Suppressor macrophage (primary cell): ENCODE measurements at places on chromosomes 2 and 18.

DNA sequence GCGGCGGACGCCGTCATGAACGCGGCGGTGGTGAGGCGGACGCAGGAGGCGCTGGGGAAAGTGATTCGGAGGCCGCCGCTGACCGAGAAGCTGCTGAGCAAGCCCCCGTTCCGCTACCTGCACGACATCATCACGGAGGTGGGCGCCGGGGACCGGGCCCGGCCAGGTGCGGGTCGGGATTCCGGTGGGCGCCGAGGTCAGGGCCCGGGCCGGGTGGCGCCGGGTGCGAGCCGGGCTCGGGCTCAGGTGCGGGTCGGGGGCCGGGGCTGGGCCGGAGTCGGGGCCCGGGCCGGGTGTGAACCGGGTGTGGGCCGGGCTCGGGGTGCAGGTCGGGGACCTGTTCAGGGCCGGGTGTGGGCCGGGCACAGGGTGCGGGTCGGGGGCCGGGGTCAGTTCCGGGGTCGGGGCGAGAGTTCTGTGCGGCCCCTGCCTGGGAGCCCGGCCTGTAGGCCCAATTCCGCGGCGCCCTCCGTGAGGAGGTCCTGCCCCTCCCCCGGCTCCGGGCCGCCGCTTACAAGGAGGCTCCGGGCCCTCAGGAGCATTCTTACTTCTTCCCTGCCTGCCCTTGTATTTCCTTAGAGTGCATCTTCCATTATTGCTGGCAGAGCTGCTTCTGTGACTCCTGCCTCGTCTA is 447 bp downstream of the TRAF3IP1 start:
- peak; percentile 30 for DNase-seq

DNA sequence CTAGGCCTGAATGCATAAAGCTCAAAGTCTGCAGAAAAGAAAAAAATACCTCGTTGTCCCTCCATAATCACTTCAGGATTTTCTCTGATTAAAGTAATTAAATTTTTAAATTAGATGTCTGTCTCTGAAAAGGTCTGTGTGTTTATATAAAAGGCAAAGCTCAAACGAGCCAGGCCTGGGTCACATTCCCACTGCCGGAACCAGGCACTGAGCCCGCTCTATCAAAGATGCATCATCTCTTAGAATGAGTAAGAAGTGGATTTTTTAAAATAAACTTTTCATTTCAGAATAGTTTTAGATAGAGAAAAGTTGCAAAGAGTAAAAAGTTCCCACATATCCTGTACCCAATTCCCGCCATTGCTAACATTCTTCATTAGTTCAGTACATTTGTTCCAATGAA is 202.1 kb upstream of the KYNU start:
- DNase-seq, result no peak

DNA sequence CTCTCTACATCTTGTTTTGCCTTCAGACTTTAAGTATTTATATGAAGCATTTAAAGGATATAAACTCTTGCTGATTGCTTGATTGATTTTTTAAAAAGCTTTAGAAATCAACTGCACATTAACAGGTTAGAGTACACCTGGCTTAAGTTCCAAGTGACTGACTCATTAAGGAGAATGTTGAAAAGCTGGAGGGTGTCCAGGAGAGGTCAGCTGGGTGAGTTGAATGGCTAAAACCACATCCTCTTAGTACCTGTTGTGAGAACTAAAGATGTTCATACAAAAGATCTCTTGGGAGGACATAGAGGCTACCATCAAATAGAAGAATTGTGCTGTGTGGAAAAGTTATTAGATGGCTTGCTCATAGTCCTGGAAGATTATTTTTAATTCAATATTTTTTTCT is 206.8 kb downstream of the TXNL1 start:
- no peak for DNase-seq

DNA sequence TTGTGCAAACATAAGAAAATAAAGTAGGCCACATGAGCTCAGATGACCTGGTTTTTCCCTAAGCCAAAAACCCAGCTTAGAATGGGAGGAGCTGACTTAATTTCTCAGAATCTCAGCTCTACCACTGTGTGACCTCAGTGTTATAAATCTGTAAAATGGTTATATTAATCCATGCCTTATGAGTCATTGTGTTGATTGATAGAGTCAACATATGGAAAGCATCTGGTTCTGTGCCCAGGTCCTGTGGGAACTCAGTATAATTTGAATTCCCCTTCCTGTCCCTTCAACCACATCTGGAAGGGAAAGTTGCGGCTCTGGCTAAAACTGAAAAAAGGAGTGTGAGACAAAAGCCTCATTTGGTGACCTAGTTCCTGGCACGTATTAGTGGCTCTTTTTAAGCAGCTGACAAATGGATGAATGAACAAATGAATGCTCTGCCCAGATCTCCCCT is 25.7 kb downstream of the TMEM177 start:
- no peak for DNase-seq

DNA sequence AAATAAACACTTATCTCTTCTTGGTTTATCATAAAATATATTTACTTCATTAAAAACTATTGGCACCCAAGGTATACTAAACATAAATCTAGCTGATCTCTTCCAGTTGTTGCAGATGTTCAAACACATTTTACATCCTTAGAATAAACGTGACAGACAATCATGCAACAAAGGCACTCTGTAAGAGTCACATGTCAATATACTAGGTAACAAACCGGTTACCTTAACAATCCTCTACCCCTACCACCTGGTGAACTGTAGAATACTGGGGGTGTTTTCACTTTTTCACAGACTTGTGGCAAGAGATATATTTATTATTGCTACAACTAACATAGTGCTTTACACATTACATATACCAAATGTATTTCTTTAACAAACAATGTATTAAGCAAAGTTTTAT is 15.8 kb downstream of the STK17B start:
- DNase-seq, result no peak

DNA sequence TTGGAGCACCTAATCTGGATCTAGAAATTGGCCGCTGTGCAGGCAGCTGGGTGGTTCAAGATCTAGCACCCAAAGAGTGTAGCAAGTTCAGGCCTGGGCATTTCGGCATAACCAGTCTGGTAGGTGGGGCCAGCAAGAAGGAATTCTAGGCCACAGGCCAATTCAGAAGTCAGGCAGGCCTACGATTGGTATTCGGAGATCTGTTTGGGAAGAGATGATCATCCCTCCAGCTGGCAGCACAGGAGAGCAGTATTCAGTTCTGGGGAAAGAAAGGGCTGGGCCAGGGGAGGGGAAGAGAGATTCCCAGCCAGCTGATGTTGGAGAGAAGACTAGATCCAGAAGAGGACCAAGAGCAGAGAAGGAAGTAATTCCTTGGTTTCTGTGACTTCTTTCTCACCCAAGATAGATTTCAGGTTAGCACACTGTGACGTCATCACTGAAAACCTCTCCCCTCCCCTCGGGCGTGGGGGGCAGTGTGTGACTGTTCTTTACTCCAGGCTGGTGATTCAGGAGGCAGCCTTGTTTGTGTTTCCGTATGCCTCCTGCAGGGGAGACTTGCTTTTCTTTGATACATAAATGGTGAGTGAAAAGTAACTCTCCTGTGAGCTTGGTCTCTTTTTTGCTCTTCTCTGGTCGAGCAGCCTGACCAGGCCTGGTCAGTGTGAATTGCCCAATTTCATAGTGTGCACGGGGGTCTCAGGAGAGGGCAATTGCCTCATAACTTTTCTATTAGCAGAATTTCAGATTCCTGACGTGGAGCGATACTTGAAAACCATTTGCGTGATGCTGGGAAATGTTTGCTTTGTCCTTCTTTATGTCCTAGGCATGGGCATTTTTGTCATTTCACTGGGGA is 61.1 kb downstream of the MEIS1 start:
- DNase-seq, result peak; percentile 46

DNA sequence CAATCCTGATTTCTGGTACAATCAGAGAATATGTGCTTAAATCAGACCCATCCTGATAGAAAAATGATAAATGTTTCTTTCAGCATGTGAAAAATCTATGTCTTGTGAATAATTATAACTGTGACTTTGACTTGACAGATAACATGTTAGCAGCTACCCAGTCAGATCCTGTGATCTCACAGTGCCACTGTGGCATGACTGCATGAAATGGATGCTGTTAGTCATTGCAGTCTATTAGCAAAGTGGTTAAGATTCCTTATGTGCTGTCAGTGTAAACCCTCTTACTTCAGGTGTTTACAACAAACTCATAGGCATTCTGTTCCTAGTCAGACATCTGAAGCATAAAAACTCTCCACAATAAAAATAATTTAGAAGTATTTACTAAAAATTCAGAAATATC is 244.6 kb upstream of the RND3 start:
- no peak for DNase-seq

DNA sequence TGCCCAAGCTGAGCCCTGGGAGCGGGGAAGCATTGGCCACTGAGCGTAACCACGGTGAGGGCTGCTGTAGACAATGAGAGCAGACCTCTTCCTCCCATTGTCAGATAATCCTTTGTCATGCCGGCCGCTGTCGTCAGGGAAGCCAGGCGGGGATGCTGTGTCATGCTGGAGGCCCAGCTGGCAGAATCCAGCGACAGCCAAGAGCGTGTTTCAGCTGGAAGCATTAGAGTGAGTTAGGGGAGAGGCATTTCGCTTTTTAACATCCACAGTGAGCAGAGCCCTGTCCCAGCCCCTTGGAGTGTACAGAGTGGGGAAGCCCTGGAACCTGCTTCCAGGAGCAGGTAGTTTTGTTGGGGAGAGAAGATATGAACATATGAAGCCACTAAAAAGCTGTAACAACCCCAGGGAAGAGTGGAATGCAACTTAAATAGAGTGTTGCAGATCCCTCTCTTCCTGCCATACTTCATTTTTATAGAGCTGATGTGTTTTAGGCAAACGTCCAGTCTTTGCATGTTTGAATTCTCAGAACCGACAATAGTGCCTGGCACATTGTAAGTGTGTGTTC is 7.0 kb downstream of the CTIF start:
- peak; percentile 27 for DNase-seq

DNA sequence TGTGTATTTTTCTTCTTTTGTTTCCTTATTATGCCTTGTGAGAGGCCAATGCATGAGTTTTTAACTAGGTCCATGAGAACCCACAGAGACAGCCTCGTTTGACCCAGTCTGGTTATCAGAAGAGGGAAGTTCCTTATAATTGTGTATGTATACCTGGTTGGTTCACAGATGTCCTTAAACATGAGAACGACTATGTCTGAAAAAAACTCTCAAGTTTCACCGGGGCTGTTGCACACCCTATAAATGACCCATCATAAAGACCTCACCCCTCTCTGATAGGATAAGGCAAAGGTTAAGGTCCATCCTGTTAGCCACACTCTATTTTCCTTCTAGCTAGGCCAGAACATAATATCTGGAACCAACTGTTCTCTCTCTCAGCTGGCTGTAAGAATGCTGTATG is 42.7 kb upstream of the MSH2 start:
- no peak for DNase-seq

DNA sequence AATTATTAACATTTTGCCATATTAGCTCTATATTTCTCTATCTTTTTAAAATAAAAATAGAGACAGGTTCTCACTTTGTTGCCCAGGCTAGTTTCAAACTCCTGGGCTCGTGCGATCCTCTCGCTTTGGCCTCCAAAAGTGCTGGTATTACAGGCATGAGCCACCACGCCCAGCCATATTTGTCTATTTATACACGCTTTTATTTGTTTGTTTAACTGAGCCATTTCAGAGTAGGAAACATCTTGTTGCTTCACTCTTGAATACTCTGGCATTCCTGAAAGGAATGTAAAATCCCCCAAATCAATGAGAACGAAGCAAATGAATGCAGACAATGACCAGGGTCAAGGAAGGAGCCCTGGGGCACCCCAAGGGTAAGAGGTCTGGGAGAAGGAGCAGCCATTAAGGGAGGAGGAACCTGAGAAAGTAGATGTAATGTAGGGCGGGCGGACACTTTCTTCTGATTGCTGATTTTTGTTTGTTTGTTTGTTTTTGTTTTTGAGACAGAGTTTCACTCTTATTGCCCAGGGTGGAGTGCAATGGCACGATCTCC is 31.7 kb upstream of the RAB1A start:
- DNase-seq, result no peak

DNA sequence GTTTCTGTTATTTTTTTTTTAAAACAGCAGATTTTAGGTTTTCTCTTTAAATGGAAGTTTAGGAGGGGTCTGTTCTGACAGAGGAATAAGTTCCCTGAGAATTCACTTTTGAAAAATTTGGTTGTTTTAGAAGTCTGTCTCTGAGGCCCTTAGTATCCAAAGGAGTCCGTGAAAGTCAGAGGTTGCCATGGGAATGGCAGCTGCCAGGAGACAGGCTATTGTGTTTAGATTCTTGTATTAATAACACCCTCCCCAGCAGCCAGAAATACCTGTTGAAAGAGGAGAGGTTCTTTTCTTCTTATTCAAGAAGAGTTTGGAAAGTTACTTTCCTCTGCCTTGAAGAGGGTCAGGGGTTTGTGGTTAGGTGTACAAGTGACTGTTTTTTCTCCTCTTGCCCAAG is 29.5 kb downstream of the TNP1 start:
- DNase-seq, result no peak

DNA sequence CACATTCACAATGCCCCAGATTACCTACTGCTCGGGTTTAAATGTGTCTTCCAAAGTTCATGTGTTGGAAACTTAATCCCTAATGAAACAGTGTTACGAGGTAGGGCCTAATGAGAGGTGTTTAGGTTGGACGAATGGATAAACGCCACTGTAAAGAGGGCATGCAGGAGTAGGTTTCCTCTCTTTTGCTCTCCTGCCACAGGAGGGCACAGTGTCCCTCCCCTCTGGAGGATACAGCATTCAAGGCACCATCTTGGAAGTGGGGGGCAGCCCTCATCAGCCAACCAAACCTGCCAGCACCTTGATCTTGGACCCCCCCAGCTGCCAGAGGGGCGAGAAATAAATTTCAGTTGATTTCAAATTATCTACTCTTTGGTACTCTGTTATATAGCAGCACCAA is 103.5 kb downstream of the TSHZ1 start:
- DNase-seq, result no peak

GRCh38 chr2:238566001-238566645 is 139.4 kb downstream of the ASB1 start:
- DNase-seq, result no peak

- DNase-seq, result peak; percentile 30
Observed at GRCh38 chr2:54763636-54764291, 40.3 kb downstream of the EML6 start.

DNA sequence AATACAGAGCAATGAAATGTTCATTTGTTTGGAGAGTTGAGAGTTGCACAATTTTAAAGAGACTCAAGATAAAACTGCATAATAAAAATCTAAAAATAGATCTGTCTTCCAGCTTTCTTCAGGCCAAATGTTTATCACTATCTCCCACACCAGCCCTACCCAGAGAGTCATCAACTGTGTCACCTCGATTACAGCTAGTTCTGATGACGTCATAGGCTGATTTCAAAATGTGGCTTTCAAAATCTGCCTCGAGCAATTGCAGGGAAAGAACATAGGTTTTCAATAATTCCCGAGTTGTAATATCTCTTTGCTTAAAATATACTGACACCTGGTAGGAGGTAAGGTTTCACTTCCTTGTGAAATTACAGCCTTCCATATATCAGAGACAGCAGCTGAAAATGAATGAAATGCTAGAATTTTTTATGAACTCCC is 677.6 kb upstream of the ID2 start:
- DNase-seq, result peak; percentile 81

GRCh38 chr2:127143841-127144782 is 37.2 kb upstream of the BIN1 start:
- peak; percentile 35 for DNase-seq

GRCh38 chr2:86027922-86028765 is 77.5 kb downstream of the POLR1A start:
- DNase-seq, result no peak
